ENCODE measurements at places on chromosomes 2 and 18.

- DNase-seq, result no peak
These were observed 124.4 kb downstream of the INHBB start for GRCh38 chr2:120470041-120470965.

DNA sequence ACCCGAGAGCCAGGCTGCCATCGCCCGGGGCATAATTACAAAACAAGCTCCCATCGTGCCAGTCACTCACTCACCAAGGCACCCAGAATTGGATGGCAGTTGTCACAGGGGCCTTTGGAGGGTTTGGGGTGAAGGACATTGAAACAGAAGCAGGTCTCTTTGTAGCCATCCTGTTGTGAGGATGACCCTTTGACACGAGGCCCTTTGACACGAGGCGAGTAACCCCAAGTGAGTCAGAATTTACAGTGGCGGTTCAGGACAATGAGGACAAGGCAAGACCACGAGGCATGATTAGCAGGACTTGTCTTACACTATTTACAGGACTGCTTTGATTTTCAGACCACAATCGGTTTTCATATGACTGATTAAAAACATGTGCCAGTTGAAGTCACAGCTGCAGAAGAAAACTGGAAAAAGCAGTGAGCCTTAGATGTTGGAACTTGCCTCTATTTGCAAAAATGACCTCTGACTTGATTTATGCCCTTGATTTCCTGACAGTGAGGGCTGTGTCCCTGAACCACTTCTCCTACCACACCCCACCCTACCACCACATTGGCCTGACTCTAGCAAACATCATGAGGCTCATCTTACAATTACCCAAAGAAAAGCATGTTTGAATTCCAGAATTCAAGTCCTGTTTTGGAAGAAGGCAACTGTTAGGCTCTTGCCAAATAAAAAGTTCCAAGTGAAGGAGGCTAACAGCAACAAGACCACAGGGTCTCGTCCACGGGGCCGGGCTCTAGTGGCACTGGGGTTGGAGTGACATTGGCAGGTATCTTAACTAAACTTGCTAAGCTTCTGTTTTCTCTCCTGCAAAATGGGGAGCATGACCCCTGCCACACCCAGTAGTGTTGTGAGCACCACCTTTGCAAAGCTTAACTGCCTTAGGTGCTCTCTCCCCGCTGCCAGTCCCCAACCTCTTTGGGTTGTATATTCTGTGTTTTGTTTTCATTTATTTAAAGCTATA lies 64.4 kb upstream of the FOSL2 start:
- DNase-seq, result no peak

- DNase-seq, result no peak
These were observed 101.4 kb upstream of the STPG4 start for GRCh38 chr2:47256416-47257087.

GRCh38 chr2:69366-70344 lies 23.4 kb upstream of the FAM110C start:
- no peak for DNase-seq

DNA sequence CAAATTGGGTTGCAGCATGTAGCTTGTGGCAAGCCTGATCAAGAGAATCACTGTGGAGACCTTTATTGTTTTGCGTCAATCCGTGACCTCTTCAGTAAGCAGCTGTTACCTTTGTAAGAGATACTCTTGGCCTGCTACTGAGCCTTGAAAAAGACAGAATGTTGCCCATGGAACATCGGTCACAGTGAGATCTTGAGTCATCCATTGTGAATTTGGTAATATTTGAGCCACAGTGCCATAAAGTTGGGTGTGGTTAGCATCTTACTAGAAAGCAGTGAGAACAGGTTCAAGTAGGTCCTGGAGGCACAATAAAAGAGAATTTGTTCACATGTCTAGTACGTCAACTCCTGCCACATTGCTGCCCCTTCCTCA lies 12.7 kb upstream of the EFR3B start:
- no peak for DNase-seq
